ENCODE measurements at places on chromosomes 11 and 22. TPM values are rescaled to one million over a fixed set of nuclear protein-coding genes. Genes with fewer than 3 reads are reported as not detected.

The DEUP1 gene
- total RNA-seq: not detected

The IFITM1 gene
- 459 TPM for total RNA-seq

The BLID gene
- total RNA-seq: not detected

The ZC3H12C gene
- total RNA-seq: 12.2 TPM

The MUC6 gene
- total RNA-seq: not detected

The ANGPTL5 gene
- total RNA-seq: not detected

The OR10A2 gene
- not detected for total RNA-seq

The NUDT8 gene
- total RNA-seq: 15.3 TPM

The C11orf97 gene
- total RNA-seq: not detected

The TXNRD2 gene
- total RNA-seq: 23.1 TPM

The SMIM35 gene
- 4.0 TPM for total RNA-seq

The ZP1 gene
- not detected for total RNA-seq

The PRRG4 gene
- 0.55 TPM for total RNA-seq

The CD3E gene
- 535 TPM for total RNA-seq

The OR6A2 gene
- not detected for total RNA-seq

DNA sequence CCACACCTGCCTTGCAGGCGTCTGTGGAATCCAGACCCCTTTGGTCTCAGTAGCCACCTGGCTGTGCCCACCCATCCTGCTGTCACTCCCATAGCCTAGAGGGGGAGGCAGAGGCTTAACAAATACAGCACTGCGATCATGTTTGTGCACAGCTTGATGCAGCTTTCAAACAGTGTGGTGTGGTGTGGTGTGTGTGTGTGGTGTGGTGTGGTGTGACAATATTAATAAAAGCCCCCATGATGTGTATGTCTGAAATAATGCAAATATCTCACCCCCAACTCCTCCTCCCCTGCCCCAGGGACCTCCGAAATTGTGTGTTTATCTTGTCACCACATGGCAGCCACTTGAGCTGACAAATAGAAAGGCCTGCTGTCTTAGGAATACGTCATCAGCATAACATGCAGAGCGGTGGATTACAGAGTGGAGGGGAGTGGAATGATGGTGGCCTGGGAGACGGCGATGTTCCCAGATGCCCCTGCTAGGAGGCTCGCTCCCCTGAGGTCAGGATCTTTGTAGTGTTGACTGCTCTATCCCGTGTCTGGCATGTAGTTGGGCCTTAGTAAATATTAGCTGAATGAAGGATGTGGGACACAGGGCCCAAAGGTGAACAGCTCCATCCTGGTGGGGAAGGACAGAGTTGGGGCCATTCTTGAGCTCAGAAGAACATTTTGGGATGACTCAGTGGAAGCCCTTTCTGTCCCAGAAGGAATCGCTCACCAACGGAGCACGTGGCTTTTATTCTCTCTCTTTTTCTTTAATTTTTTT, 2.8 kb downstream of the PDXP start:
- peak; percentile 67 for DNase-seq

GRCh38 chr11:15159085-15159484, 44.4 kb downstream of the INSC start:
- DNase-seq: no peak

- no peak for DNase-seq
These were observed 1350.5 kb downstream of the TBC1D22A start for GRCh38 chr22:48112687-48113521.

DNA sequence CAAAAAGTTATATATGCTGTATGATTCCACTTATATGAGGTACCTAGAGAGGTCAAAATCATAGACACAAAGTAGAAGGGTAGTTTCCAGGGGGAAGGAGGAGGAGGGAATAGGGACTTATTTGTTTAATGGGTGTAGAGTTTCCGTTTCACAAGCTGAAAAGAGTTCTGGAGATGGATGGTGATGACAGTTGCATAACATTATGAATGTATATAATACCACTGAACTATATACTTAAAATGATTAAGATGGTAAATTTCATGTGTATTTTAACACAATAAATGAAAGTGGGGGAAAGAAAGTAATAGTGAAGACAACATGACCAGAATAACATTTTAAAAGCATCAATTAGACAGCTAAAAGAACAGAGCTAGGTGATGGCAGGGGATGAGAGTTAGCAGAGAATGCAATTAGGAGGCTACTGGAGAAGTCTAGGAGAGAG, 51.2 kb downstream of the MRTFA start:
- no peak for DNase-seq

GRCh38 chr11:121105063-121105480, 4.0 kb downstream of the TECTA start:
- DNase-seq: no peak

DNA sequence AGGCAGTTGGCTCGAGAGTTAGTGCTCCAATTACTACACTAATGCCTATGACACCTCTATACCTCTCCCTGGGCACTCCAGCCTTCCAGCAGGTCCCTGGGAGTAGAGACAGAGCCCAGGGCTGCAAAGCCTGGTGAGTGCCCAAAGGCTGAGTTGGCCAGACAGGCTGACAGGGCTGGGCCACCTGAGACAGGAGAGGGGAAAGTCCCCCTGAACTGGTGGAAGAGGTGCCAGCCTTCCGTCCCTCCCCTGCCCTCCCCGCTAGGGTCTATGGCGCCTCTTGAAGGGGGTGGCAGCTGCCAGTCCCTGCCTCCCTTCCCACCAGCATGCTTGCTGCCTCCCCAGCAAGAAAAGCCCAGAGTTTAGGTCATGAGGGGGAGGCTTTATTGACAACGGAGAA, 3.0 kb downstream of the KCNJ11 start:
- no peak for DNase-seq

GRCh38 chr11:94730153-94730552, 38.0 kb upstream of the AMOTL1 start:
- no peak for DNase-seq

- DNase-seq: no peak
These were observed 124.5 kb downstream of the COMMD9 start for GRCh38 chr11:36164506-36165250.

DNA sequence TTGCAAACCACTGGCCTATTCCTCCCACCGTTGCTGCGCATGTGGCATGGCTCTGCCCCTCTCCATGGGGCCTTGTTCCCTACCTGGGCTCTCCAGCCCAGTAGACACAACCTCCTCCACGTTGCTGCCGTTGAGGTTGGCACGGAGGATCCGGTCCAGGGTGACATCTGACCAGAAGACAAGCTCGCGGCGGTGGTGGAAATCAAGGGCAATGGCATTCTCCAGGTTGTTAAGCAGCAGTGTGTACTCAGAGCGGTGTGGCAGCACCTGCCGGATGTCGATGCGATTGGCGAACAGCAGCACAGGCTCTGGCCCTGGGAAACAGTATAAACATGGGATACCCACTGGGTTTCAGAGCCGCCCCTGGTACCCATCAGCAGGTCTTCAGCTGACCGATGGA, 23.8 kb downstream of the LRP4 start:
- DNase-seq: no peak

- DNase-seq: no peak
These were observed 129.5 kb upstream of the TBCEL start for GRCh38 chr11:120894202-120894985.

- DNase-seq: no peak
These were observed 305.9 kb downstream of the CADM1 start for GRCh38 chr11:115198321-115198741.

GRCh38 chr11:33402066-33402465, 144.9 kb downstream of the HIPK3 start:
- no peak for DNase-seq

- no peak for DNase-seq
These were observed 8.2 kb upstream of the PARVG start for GRCh38 chr22:44172370-44173108.

- no peak for DNase-seq
These were observed 37.1 kb downstream of the PKNOX2 start for GRCh38 chr11:125201525-125202141.

DNA sequence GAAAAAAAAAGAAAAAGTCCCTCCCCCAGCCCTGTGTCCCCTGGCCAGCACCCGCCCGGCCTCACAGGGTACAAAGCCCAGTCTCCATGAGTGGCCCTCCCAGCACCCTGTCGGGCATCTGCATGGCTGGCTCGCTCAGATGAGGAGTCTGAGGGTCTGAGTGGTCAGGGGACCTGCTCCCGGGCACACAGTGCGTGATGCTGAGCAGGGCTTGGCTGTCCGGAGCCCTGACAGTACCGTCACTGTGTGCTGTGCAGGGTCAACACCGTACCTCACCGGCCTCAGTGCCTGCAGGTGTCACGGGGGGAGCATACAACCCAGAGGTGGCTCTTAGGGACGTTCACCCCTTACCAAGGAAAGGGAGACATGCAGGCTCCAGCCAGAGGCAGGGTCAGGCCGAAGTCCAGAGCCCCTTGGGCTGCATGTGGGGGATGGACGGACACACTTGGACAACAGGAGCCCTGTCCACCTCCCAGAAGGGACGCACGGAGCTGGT, 3.6 kb upstream of the PLXNB2 start:
- DNase-seq: no peak

- peak; percentile 77 for DNase-seq
These were observed 11.2 kb upstream of the BID start for GRCh38 chr22:17785185-17786184.

DNA sequence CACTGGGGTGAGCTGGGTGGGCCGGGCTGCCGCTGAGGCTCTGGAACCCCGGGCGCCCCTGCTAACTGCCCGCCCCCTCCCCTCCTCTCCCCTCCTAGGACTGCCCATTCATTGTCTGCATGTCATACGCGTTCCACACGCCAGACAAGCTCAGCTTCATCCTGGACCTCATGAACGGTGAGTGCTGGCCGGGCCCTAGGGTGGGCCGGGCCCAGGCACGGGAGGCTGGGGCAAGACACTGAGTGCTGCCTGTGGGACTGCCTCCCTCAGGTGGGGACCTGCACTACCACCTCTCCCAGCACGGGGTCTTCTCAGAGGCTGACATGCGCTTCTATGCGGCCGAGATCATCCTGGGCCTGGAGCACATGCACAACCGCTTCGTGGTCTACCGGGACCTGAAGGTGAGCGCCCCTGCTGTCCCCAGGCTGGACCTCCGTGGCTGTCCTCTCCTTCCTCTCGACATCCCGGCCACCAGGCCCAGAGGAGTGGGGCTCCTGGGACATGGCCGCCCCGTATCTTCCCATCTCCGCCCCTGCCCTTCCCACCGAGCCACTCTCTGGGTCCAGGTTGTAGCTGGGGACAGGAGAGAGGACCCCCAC, 7.5 kb upstream of the ANKRD13D start:
- no peak for DNase-seq

- DNase-seq: peak; percentile 74
These were observed 4.4 kb downstream of the SLC2A11 start for GRCh38 chr22:23862103-23862502.
